LHCN-M2 (cell line): ENCODE measurements at places on chromosomes 11 and 22. TPM values are rescaled to one million over a fixed set of nuclear protein-coding genes. Genes with fewer than 3 reads are reported as not detected.
A peak's percentile ranks its signal among the peaks of the same experiment; 100 is the strongest.

The OTOG gene
- not detected in 2 replicates for total RNA-seq

DNA sequence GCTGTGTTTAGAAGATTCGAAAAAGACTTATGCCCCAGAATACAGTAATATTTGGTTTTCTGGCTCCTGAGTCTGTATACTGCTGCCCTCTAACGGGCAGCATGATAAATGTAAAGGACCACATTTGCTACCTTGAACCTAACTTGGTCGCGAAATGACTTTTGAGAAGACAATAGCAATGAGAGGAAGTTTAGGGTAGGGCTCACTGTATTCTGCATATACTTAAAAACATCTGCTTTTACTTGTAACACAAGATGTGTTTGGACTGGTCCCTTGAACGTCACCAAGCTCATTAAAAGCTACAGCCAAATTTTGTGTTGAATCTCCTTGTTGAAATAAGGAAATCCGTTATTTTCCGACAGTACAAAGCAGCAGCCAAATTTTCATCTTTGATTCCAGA lies 309.1 kb downstream of the SWAP70 start:
- DNase-seq: peak; percentile 65

The CHADL gene
- 0.19 and 2.4 TPM in 2 replicates for total RNA-seq

DNA sequence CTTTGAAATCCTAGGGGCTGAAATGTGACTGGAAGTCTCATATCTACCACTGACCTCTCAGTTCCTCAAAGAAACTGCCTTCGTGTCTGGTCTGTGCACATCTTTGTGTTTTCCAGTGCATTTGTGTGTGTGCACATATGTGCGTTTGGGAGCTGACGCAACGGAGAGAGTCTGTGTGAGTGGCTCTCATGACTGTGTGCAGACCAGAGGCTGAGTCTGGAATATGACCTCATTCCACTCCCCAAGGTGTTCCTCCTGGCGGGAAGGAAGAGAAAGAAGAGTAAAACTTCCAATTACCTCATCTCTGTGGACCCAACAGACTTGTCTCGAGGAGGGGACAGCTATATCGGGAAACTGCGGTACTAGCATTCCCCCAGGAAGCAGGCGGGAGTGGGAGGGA lies 16.5 kb downstream of the TUB start:
- DNase-seq: no peak

DNA sequence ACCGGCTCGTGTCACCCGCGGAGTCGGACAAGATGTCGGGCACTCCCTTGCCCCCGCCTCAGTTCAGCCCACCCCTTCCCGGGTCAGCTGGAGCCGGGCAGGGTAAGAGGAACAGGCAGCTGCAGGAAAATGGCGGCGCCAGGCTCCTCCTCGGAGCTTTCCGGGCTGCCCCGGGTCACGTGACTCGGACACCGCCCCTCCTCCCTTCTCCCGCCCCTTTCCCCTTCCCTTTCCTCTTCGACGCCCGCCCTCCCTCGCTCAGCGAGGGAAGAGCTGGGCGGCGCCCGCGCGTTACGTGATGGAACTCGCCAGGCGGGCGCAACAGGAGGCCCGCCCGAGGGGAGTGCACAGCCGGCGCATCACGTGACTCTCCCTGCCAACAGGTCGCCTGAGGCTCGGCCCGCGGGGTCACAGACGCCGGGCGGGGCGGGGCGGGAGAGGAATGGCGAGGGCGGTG lies at the start of gene PICALM:
Gene PICALM, minus strand, starts transcription at position 134 of the 457 bp plus-strand sequence. CDS start 304 bp downstream, outside the sequence.
- DNase-seq: peak; percentile 99

- DNase-seq: peak; percentile 9
These were observed 85.5 kb downstream of the ENTHD1 start for GRCh38 chr22:39808081-39808480.

GRCh38 chr22:29625090-29625825 lies 21.8 kb downstream of the NF2 start:
- peak; percentile 82 for DNase-seq

DNA sequence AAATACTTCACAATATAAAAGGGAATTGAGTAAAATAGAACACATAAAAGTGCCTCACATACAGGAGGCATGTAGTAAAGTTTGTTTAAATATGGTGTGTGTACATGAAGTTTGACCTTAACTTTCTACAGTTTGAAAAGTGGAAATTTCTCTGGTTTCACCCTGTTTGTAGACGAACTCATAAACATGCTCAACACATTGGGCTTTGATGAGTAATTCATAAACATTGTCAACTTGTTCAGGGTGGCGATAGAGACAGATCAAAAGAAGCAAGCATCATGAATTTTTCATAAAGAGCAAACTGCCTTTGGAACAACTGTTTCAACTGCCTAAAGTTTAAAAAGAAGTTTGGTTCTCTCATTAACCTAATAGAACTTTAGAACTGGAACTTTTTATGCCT lies 9.1 kb downstream of the SLN start:
- DNase-seq: peak; percentile 58

GRCh38 chr22:21016644-21017420 lies 1.9 kb downstream of the P2RX6 start:
- no peak for DNase-seq

DNA sequence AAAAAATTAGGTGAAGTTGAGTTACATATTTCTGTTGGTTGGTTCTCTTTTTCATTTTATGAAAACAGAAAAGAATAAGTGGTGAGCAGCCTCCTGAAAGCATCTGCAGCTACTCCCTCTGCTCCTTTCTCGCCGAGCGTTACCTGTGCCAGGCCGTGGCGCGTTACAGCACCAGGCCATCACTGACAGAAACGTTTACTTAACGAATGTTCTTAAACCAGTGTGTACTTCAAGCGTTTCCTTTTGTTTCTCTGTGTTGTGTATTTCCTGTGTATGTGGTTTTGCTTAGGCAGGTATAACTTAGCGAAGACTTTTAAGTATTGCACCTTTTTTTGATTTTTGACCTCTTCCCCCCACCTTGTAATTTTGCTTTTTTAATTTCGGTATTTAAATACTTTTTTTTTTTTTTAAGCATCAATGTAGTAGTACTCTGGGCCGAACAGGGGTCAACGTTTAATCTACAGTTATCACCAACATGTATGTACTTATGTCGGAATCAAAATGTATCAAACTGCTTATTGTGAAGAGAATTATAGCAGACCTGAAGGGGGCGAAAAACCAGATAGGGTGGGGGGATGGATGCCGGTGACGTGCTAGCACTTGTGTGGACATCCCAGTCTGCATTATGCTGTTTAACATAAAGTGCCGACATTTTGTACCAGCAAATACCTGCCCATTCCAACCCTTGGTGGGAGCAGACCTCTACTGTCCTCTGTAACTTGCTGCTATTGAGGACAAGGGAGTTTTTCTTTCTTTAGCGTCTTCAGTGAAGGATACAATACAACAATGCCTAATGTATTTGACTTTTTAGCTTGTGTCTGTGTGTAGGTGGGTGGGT lies 21.6 kb upstream of the ADSL start:
- no peak for DNase-seq

- DNase-seq: no peak
These were observed 18.9 kb downstream of the PRDM11 start for GRCh38 chr11:45165386-45165785.

DNA sequence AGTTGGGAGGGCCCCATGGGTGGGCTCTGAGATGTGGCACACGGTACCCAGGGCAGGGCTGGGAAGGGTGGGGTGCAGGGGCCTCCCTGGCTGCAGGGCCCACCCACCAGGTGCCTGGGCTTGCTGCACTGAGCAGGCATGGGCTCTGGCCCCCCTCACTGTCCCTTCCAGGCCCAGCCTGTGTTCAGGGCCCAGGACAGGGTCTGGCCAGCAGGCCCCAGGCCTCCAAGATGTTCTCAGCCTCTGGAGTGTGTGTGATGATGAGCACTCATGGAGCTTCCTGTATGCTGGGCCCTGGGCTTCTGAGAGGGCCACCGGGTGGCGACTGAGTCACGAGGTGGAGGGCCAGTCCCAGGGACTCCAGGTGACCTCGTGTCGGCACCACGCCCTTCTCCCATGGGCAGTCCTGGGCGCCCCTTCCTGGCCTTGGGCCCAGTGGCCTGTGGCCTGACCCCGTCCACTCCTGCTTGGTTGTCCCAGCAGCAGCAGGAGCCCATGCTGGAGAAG lies 55.9 kb upstream of the CCDC188 start:
- DNase-seq: no peak

The C22orf15 gene
- total RNA-seq: 0.06 TPM in 1 of 2 replicates, not detected in the other

DNA sequence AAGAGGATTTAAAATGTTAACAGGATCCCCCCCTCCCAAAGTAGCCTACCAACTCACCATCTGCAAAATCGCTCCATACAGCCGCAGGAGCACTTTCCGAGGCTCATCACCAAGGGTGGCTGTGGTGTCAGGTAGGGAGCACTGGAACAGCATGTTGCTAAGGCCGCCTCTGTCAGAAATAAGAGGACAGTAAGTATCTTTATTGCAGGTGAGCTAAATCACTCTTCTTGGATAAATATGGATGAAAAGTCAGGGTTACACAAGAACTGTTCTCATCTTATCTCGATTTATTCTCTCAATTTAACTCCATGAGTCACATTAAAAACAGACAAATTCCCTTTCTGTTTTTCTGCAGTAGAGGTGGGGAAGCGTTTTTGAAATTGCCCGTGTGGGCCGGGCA lies 24.2 kb downstream of the CHKA start:
- no peak for DNase-seq

DNA sequence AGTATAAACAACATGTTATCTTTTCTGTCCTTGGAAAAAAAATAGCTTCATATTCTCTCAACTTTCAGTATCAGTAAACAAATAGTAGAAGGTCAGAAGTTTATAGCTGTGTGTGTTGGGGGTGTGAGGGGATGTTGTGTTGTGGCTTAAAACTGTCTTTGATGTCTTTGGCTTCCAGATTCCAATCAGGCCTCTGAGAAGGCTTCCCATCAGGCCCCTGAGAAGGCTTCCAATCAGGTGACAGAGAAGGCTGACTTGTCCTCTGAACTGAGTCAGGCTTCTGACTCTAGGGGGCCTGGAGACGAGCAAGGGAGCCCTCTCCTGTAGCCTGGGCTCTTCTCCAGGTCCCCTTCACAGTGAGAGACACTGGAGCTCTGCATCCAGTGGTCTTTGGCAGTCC lies 9.3 kb downstream of the MTFP1 start:
- DNase-seq: no peak

The GRAMD1B gene
- total RNA-seq: 4.2 and 4.8 TPM in 2 replicates

DNA sequence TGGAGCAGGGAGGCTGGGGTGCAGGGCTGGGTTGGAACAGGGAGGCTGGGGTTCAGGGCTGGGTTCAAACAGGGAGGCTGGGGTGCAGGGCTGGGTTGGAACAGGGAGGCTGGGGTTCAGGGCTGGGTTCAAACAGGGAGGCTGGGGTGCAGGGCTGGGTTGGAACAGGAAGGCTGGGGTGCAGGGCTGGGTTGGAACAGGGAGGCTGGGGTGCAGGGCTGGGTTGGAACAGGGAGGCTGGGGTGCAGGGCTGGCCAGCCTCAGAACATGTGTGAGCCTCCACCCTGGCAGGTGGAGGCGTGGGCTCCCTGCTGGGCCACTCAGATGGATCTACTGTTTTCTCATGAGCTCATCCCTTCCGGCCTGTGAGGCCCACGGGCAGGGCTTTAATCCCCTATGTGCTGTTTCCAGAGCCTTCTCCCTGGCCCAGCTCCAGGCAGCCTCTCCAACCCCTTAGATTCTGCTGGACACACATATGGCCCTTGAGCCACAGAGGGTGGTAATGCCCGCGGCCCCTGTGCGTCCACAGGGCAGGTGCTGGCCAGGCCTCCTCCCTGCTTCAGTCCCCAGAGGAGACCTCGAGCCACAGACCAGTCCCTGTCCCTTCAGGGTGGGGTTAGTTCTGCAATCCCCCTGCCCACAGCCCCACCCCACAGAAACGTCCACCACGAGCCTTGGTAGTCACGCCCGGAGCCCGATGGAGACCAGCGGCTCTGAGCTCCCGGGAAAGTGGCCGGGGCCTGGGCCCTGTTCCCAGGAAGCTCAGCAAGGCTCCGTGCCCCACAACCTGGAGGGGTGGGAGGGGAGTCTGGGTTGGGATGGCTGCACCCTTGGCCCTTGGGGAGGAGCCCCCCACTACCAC lies 197.9 kb downstream of the BRD1 start:
- DNase-seq: no peak

GRCh38 chr11:60924110-60924905 lies at the start of gene TMEM132A:
Gene TMEM132A, plus strand, starts transcription at chr11:60924460. Its CDS starts 174 bp downstream, at chr11:60924634.
- peak; percentile 63 for DNase-seq
